ENCODE measurements at places on chromosomes 2 and 18.

GRCh38 chr2:127067620-127068350, 39.2 kb downstream of the BIN1 start:
- no peak for DNase-seq

DNA sequence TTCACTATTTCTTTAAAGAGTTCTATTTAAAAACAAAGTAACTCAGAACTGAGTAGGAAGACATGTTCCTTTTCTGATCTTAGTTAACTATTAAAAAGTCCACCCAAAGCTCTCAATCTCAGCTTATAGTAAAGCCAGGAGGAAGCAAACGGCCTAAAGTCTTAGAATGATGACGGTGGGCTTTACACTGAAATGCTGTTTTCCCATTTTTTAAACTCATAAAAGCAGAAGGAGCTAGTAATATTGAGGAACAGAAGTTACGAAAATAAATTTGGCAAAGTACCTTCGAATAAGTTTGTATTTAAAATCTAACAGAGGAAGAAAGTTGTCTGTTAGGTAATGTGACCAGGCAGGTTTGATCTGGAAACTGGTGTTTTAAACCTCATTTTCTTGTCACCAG, 111.1 kb downstream of the ZNF532 start:
- DNase-seq, result no peak

GRCh38 chr2:231161877-231162329, 36.5 kb upstream of the ARMC9 start:
- no peak for DNase-seq

DNA sequence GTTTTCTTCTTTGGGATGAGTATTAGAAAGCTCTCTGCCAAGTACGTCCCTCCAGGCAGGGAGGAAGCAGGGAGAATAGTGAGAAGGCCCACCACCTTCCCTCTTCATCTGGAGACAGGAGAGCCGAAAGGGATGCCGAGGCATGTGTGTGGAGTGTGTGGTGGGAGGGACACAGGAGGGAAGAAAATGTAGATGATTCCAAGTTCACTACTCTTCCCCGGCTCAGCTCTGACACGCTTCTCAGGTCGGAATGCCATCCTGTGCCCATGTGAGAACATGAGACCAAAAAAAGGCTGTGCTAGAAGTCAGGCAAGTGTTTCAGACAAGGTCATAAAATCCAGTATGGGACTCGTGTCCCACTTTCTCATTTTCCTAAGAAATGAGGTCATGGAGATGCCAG, 47.4 kb downstream of the GYPC start:
- DNase-seq, result no peak

GRCh38 chr2:9201185-9201891, 5.3 kb upstream of the ASAP2 start:
- no peak for DNase-seq

DNA sequence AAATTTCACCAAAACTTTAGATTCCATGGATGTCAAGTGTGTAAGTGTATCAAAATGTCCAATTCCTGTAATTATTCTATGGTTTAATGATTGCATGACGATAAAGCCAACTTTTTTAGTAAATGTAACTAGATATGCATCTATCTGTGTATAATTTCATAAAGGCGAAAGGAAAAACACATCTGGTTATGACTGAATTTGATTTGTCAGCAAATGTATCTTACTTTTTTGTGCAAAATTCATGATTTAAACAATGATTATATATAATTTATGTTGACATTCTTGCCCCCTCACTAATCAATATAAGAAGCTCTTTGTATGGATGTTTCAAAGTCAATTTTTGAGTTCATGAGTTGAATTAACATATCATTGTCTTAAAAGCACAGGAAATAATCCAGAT, 138.5 kb downstream of the KCNJ3 start:
- no peak for DNase-seq

GRCh38 chr2:86140969-86141392, 34.9 kb downstream of the PTCD3 start:
- no peak for DNase-seq

GRCh38 chr2:191782351-191782750, 64.5 kb downstream of the CAVIN2 start:
- no peak for DNase-seq

DNA sequence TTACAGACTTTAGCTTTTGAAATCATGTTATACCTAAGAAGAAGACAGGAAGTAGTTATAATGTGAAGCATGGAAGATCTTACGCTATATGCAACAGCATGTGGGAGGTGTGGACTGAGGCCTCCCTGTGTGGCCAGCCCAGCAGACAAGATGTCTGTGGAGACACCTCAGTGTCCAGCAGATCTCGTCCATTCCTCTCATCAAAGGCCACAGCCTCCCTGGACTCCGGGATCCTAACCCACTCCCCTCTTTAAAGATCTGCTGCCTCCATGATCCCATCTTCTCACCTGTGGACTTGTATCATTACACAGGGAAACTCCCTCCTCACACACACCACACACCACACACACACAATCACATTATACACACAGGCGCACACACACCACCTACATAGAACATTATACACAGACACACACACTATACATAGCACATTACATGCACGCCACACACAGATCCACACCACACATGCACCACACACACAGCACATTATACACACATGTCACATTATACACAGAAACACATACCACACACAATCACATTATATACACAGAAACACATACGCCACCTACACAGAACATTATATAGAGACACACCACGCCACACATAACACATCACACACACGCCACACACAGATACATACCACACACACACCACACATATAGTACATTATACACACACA, 89.5 kb downstream of the PXDN start:
- DNase-seq, result no peak

GRCh38 chr2:228039752-228040534, 141.5 kb downstream of the SPHKAP start:
- no peak for DNase-seq

- DNase-seq, result no peak
These were observed 216.4 kb downstream of the LPIN1 start for GRCh38 chr2:11962707-11963328.

DNA sequence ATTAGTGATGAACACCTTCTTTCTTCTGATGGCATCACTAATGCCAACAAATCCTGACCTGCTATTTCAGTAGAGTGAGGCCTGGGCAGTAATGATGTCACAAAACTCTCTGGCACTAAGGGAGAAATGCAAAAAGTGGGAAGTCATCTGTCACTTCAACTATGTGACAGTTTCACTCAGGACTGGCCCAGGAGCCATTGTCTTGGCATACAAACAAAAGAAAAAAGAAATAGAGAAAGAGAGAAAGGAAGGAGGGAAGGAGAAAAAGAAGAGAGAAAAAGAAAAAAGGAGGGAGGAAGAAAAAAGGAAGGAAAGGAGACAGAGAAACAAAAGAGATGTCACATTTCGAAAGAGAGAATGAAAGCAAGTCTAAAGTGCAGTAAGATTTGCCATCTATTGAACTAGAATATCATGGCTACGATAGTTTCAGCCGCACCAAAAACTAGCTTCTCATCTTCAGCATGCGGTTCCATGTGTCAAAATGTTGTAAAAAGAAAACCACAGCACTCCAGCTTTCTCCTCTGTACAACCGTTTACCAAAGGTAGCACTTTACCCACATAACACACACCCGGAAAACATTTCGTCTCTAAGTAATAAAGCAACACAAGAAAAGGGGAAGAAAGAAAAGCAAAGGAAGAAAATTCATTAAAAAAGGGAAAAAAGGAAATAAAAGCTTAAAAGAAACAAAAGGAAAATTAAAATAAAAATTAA, 50.1 kb downstream of the CD226 start:
- no peak for DNase-seq

- DNase-seq, result no peak
These were observed 228.6 kb upstream of the RBBP8 start for GRCh38 chr18:22704586-22704918.

DNA sequence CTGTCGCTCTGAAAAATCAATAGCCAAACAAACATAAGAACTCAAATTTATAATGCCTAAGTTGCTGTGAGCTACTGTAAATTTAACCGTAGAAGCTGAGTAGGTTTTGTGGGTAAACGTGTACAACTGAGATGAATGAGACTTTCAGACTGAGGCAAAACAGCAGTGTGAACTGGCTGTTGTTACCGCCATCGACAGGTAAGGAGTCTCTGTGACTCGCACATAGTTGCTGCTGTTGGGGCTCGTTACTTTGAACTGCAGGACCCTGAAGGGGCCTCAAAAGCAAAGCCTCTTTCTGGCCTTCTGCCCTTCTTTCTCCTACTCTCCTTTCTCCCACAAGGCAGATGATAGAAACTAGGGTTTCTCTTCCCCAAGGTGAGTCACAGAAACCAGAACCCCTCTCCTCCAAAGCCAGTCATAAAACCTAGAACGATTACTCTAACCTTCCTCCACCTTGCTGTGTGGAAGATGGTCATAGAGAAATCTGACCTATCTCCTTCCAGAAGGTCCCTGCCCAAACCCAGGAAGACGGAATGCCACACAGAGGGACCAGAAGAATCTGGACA, 101.2 kb downstream of the DLGAP1 start:
- no peak for DNase-seq

GRCh38 chr2:96089356-96090195, 26.8 kb downstream of the ADRA2B start:
- no peak for DNase-seq

- no peak for DNase-seq
These were observed 4.2 kb downstream of the IRS1 start for GRCh38 chr2:226795281-226796011.

DNA sequence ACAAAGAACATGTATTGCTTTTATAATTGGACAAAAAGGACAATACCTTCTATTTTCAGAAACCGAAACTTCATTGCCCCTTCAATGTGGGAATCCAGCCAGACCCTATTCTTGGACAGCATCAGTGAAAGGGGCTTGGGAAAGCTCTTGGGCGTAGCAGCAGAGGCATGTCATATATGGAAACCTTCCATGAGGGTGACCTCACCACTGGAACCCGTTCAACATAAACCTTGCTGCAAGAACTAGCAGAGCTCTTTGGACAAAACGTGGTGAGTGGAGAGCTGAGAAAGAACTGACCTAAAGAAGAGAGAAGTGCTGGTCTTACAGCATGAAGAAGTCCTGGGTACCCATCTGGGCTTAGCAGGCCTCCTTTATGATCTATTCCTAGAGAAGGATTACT, 22.7 kb upstream of the ACTG2 start:
- DNase-seq, result no peak

DNA sequence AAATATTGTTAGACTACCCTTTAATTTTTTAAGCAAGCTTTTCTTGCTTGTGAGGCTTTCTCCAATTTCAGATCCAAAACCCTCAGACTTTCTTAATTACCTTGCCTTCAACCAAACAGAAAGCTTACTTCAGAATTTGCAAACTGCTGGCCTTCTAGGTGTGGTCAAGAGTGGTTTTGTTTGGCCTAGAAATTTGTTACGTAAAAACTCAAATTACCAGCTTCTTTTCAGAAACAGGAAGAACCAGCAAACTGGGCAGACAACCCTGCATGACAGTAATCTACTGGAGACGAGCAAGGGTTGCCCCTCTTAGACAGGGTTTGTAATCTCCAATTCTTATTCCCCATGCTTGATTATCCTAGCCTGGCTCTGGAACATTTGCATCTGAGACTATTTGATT, 27.1 kb downstream of the SRBD1 start:
- DNase-seq, result no peak

GRCh38 chr18:70673831-70674230, 385.0 kb downstream of the SOCS6 start:
- no peak for DNase-seq

DNA sequence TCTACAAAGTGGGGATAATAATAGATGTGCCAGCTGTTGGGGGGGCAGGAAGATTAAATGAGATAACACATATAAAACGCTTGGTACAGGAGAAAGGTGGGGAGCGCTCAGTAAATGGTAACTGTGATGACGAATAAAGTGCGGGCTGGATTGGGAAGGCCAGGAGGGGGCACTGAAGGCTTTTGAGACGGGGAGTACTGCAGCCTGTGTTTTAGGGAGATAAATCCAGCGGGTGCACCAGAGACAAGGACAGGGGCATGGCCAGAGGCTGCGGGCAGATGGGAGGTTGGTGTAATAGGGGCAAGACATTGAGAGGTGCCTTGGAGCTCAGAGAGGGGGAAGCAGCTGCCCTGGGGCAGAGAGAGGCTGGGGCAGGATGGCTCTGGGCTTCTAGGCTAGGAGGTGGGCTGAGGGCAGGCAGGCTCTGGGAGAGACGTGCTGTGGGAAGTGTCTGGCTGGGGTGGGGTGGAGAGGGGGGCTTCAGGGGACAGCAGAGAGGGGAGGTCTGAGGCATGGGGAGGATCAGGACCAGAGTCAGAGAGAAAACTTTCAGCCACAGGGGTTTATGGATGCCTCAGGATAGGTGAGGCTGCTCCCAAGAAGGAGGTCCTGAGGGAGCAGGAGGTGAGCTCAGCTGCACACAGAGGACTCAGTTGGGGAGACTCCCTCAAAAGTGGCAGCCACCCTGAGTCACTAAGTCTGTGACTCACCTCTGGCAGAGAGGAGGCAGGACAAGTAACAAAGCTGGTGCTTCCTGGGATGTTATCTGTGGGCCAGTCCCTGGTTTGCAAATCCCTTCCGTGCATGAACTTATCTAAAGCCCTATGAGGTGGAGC, 18.8 kb downstream of the TEX44 start:
- DNase-seq, result peak; percentile 76

GRCh38 chr2:31251018-31251417, 17.1 kb downstream of the EHD3 start:
- DNase-seq, result no peak

GRCh38 chr18:51235009-51235789, 37.7 kb upstream of the MEX3C start:
- no peak for DNase-seq

DNA sequence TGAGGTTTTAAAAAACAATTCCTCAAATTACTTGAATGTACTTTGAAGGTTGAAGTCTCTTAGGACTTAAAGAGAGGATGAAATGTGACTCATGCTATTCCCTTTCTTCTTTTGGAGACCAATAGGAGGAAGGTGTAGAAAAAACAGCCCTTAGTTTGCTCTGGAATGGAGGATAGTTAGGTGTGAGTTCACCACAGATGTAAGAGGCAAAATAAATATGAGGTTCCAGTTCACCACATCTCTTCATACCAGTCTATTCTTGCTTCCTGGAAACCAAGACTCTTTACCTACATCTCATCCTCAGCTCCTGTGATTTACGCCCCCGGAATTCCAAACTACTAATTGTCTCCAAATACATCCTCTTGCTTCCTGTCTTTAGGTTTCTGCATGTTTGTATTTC, 77.5 kb upstream of the TTC21B start:
- DNase-seq, result no peak

GRCh38 chr2:145652571-145653545, 1132.9 kb upstream of the ZEB2 start:
- DNase-seq, result no peak

GRCh38 chr2:85712336-85712735, 18.2 kb downstream of the GNLY start:
- no peak for DNase-seq

- DNase-seq, result no peak
These were observed 36.7 kb upstream of the AGPS start for GRCh38 chr2:177355874-177356273.

DNA sequence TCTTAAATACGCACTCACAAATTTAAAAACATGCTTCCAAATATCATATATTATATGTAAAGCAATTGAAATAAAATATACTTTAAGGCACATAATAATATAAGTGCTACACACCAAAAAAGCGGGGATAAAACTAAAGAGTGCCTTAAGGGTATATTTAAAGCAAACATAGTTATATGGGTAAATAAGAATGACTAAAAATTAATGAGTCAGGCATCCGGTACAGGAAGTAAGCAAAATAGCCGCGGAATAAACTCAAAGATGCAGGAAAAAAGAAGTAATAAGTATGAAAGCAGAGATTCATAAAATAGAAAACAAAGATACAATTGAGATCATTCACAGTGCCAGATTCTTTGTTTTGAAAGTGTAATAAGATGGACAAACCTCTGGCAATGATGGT, 503.5 kb upstream of the SOX11 start:
- DNase-seq, result no peak

All from hematopoietic multipotent progenitor cell treated with erythropoietin and hydrocortisone succinate and interleukin-3 and kit ligand, for 17 days (in vitro differentiated cells).